Activated T-cell treated with anti-CD3 and anti-CD28 coated beads for 48 hours (primary cell): ENCODE measurements at places on chromosomes 2 and 18.

DNA sequence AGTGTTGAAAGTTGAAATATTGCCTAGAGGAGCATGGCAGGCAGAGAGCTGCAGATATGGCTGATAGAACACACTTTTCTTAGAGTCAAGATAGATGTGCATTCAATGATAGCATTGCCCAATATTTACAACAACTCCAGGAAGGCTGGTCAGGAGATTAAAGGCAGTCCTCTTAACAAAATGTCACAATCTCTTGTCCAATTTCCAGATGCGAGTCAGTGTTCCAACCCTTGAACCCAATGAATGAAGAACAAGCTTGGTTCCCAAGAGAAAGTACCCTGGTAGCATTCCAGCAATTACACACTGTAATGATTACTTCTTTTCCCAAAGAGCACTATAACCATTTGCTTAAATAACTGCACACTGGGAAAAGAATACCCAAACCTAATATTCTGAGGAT lies 839.4 kb upstream of the VRK2 start:
- DNase-seq: no peak

GRCh38 chr2:64839844-64840243 lies 149.4 kb upstream of the SLC1A4 start:
- no peak for DNase-seq

DNA sequence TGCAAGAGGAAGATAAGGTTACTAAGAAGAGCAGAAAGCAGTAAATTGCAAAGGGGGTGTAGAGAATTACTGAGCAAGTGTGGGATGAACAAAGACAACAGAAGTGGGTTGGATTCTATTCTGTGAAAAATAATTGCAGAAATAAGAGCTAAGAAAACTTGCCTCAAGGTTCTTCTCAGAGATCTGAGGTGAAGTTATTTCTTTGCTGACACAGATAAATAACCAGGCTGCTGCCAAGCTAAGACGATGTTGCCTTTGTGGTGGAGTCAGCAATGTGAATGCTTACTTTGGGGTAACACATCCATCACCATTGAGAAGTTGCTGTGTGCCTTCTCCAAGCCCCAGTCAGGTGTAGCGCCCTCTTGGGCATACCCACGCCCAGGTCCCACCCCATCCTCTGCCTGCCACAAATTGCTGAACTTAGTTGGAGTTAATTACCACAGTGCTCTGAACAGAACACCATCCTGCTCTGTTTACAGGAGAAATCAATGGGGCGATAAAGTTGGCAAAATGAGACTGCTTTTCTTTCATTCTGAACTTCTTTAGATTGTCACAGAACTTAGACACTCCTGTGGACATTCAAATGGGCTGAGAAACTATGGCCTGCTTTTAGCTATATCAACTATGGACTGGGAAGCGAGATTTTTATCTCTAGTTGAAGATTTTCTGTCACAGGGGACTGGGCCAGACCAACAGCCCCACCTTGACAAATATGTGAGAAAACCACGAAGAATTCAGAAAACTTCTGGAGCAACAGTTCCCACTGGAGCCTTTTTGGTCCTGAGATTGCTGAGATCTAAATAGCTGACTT lies 283.6 kb downstream of the TMX3 start:
- no peak for DNase-seq

DNA sequence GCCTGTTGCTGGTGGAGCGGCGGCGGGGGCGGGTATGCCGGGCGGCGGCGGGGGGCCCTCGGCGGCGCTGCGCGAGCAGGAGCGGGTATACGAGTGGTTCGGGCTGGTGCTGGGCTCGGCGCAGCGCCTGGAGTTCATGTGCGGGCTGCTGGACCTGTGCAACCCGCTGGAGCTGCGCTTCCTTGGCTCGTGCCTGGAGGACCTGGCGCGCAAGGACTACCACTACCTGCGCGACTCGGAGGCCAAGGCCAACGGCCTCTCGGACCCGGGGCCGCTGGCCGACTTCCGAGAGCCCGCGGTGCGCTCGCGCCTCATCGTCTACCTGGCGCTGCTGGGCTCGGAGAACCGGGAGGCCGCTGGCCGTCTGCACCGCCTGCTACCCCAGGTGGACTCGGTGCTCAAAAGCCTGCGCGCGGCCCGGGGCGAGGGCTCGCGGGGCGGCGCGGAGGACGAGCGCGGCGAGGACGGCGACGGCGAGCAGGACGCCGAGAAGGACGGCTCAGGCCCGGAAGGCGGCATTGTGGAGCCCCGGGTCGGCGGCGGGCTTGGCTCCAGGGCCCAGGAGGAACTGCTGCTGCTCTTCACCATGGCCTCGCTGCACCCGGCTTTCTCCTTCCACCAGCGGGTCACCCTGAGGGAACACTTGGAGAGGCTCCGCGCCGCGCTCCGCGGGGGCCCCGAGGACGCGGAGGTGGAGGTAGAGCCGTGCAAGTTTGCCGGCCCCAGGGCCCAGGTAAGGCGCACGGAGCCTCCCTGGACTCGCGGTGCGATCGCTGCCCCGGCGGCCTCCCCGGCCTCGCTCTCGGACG lies 1.0 kb downstream of the ZCCHC2 start:
- DNase-seq: peak; percentile 49

GRCh38 chr2:241901500-241902351 lies 32.2 kb downstream of the RTP5 start:
- DNase-seq: no peak

- DNase-seq: no peak
Measured at GRCh38 chr2:229701716-229702115, 12.6 kb downstream of the DNER start.

DNA sequence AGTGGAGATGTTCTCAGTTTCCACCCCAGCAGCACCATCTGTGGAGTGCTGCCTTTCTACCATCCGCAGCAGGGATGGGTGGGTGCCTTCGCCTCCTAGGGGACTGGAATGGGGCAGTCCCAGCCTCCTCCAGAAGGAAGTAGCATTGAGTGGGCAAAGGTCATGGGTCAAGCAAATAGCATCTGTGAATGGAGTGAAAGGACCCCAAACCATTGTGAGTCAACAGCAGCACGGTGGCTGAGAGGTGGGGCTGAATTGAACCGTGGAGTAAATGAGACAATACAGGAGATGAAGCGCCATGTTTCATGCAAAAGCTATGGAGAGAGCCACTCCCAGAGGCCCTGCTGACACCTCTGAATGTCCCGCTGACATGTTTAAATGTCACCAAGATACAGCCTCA lies 9.7 kb downstream of the GPR55 start:
- DNase-seq: no peak

DNA sequence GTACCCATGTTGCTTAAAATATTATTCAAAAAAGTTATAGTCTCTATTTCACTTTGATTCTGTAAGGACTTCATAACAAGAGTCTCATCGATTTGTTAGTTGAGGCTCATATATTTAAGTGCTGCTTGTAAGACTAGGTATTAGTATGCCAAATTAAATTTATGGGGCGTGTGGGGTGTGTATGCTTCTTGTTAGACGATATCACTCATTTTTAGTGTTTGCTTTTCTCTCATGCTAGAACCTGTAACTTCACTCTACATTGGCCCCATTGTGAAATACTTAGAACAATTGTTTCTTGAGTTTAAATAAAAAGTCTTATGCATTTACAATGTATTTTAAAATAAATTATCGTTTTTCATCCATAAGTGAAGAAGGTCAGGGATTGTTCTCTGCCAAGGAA lies 63.6 kb downstream of the CTNNA2 start:
- DNase-seq: no peak

GRCh38 chr2:31161637-31162036 lies 23.4 kb upstream of the GALNT14 start:
- DNase-seq: no peak

DNA sequence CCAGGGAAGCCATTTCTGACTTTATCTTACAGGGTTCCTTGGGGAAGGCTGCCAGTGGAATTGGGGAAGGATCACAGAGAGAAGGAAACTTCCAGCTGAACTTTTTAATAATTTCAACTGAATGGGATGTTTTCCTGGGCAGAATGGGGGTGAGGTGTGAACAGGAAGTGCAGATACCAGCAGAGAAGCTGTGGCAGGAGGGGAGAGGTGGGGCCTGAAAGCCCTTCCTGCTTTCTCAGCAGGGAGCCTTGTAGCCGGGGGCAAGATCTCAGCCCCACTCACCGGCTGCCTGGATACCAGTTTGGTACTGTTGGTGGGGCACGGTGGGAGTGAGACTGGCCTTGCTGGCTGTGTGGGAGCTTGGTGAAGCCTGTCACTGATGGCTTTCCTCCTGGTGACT lies 170.5 kb downstream of the ZBTB7C start:
- DNase-seq: no peak
